ENCODE measurements at places on chromosomes 7 and 10.

GRCh38 chr7:140679186-140679585 lies 6.4 kb downstream of the ADCK2 start:
- DNase-seq, result no peak

GRCh38 chr7:152871678-152872060 lies 112.1 kb downstream of the ACTR3B start:
- no peak for DNase-seq

DNA sequence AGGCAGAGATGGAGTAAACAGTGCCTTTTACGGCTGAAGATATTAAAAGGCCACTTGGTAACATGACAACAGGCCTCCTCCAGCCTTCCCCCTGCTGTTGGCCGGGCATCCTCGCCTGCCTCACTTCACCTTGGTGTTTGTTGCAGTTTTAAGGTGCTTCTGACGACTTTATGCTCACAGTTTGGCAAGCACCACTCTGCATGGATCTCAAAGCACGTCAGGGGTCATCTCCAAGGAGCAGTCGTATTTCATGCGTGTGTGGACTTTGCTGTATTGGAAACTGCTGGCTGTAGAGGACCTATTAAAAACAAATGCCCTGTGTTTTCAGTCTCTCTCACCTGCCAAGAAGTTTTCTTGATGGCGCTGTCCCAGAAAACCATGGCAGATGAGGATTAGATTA lies 483.1 kb downstream of the RPS24 start:
- DNase-seq, result no peak

DNA sequence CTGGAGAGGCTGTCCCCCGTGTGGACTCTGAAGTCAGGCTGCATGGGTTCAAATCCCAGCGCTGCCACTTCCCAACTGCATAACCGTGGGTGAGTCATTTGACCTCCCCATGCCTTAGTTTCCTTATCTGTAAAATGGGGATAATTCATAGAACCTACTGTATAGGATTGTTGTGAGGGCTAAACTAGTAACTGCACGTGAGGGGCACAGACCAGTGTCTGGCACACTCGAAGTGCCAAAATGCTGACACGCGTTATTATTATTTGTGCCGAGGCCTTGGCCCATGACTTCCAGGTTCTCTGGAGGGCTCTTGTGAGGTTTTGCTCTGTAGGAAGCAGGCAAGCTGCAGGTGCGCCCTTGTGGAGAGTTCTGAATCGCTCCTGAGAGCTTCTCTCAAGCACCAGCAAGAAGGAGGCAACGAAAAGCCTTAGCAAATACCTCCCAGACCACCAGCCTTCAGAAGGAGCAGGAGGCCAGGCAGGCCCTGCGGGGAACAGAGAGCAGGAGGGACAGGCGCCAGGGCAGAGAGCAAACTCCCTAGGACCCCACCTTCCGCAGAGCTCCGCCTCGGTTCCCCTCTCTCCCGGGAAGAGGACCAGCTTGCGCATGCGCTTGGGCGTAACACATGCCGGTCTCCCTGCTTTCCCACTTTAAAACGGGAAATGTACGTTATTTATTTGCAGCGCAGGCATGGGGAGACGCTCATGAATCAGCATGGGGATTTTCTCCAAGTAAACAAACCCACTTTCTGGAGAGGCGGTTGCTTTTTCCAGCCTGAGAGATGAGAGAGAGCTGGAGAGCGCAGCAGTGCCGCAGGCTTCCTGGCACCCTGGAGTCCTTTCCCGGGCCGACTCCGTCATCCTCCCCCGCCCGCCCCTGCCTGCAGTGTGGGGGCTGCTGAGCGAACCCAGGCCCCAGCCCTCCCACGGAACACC lies 39.6 kb downstream of the SORCS3 start:
- no peak for DNase-seq

DNA sequence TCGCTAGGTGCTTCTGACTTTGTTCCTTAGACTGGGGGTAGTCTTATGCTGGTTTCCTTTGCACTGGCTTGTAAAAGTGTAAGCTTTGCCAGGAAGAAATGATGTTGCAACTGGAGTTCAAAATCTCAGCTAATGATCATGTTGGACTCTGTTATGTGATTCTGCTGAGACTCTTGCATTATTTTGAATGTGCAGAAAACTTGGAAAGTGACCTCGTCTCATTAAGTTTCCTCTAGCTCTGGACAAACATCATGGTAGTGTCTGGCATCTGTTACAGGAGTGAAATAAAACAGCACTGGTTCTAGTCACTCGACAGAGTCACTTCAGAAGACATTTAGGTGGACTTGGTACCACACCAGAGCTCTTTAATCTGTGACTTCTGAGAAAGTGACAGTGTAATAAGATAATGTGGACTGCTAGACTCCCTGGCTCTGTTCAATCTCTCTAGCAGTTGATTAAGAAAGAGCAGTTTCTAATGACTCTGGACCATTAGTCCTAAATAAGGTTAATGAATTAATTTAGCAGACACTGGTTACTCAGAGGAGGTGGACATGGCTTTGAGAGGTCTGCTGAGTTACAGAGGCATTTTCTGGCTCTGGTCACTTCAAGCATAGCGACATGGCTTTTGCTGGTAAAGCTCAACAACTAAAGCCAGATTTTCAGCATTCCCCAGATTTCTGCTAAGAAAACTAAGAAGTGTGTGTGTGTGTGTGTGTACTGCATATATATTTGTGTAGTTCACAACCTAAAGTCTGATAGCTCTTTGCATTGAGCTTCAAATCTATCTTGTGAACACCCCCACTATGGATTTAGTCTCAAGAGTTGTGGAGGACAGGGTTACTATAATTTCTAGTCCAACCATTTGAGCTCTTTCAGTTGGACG lies 2.0 kb downstream of the NRP1 start:
- no peak for DNase-seq

DNA sequence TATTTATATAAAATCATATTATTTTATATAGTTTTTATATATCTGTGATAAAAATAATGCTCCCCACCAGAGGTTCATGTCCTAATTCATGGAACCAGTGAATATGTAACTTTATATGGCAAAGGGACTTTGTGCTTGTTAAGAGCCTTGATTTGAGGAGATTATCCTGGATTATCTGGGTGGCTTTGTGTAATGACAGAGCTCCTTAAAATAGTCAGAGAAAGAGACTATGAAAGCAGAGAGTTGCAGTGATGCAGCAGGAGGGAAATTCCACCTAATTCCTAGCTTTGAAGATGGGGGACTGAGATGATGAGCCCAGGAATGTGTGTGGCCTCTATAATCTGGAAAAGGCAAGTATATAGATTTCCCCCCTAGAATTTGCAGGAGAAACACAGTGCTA lies 1034.2 kb upstream of the C7orf33 start:
- no peak for DNase-seq

DNA sequence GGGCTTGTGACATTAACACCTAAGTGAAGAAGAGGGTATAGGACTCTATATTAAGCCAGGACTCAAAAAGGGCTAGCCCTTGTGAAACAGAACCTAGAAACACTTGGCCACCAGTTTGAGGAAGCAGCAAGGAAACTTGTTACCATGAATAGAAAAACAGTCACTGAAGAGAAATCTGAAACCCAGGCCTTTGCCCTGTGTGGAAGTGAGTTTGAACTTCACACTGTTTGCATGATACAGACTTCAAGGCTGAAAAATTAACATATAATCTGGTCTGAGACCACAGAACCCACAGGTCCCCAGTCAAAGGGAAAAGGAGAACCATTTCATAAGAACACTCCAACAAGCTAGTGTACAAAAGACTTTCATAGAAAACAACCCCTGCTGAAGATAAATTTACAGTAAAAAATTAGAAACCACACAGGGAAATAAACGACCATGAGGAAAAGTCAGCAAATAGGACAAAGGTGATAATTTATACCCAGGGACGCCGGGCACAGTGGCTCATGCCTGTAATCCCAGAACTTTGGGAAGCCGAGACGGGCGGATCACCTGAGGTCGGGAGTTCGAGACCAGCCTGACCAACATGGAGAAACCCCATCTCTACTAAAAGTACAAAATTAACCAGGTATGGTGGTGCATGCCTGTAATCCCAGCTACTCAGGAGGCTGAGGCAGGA lies 76.1 kb downstream of the SKIDA1 start:
- no peak for DNase-seq

DNA sequence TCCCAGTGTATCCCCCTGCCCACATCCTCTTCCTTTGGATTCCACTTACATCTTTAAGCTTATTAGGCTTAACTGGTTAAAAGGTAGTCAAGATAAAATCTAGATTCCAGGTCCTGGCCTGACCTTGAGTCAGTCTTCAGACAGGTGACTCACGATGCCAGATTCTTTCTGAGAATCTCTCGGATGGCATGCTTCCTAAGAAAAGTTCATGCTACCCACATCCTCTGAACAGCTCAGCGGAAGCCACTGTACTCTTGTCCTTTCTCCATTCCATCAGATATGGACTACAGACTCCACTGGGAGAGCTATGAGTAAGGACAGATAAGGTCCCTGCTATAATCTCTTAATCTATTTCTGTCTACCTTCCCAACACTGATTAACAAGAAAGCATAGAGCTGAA lies 43.4 kb downstream of the DNMBP start:
- DNase-seq, result no peak

DNA sequence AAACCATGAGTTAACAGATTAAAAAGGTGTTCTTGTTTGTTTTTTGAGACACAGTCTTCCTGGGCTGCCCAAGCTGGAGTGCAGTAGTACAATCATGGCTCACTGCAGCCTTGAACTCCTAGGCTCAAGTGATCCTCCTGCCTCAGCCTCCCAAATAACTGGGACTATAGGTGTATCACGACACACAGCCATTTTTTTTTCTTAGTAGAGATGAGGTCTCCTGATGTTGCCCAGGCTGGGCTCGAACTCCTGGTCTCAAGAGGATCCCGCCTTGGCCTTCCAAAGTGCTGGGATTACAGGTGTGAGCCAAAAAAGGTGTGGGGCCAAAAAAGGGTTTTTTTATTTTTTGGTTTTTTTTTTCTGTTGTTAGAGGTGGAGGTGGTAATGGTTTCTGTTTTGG lies 29.3 kb downstream of the KMT2C start:
- no peak for DNase-seq

GRCh38 chr10:11698691-11699549 lies 43.3 kb upstream of the ECHDC3 start:
- no peak for DNase-seq

DNA sequence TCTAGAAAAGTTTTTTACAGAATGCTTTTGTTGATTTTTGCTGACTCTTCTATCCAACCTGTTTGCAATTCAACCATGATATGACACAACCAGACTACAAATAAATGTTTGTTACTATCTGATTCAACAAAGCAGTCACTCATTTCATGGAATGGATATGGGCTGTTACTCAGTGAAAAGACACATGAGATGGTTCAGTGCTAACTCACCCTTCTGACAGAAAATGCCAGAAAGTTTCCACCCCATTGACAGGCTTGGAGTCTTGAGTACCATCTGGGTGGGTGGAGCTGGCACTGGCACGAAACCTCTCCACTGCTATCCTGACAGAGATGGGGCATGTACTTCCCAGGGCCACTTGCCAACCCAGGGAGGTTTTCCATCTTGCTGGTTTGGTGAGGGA lies 39.5 kb downstream of the RBM28 start:
- DNase-seq, result no peak

GRCh38 chr7:44727158-44727936 lies 21.3 kb upstream of the ZMIZ2 start:
- DNase-seq, result no peak

- no peak for DNase-seq
These were observed 758.6 kb downstream of the AUTS2 start for GRCh38 chr7:70356787-70357328.

GRCh38 chr10:124042656-124043309 lies 50.6 kb downstream of the CHST15 start:
- no peak for DNase-seq

DNA sequence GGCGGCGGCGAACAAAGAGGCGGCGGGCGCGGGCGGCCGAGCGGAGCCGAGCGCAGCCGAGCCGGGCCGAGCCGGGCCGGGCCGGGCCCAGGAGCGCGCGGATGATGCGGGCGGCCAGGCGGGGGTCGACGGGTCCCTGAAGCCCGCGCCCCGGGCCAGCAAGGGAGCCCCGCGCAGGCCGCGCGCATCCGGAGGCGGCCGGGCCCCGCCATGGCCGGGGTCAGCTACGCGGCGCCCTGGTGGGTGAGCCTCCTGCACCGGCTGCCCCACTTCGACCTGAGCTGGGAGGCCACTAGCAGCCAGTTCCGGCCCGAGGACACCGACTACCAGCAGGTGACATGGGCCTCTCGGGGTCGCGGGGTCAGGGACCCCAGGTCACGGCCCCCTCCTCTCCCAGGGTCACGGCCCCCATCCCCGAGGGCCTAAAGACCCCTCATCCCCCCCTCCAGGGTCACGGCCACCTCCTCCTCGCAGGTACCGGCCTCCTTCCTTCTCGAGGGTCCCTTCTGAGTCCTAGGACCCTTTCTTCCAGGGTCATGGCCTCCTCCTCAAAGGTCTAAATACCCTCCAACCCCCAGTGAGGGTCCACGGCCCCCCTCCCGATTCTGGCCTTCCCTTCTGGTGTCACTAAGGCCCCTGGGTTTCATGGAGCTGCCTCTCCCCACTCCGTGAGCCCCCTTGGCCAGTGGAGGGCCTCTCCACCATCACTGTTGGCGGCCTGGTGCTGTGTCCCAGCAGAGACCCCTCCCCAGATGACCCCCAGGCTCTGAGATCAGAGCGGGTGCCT lies at the start of gene TTYH3:
Gene TTYH3 (plus strand): TSS at position 41 of the 787 bp plus-strand sequence. CDS start 170 bp downstream, at position 211.
- no peak for DNase-seq

Data from stimulated activated CD4-positive, alpha-beta T cell treated with anti-CD3 and anti-CD28 coated beads, TNF-alpha, amount 100 ng/mL, for 24 hours (primary cell).